HuH-7 (cell line): ENCODE measurements at places on chromosomes 11 and 22.

DNA sequence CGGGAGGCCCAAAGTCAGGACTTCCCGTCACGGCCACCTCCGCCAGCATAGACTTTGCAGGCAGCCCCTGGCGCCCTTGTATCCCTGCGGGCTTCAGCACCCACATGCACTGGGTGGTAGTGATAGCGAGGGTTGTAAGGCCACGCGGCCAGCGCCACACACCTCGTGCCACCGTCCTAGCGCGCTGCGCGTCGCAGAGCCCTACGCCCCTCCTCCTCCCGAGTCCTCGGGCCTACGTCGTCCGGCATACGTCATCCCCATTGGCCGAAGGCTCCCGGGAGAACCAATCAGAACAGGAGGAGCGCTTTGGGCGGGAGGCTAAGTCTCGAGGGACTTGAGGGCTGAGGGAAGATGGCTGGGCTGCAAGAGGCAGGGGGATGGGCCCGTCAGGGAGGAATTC is 1.3 kb upstream of the BTBD18 start:
- no peak for DNase-seq

DNA sequence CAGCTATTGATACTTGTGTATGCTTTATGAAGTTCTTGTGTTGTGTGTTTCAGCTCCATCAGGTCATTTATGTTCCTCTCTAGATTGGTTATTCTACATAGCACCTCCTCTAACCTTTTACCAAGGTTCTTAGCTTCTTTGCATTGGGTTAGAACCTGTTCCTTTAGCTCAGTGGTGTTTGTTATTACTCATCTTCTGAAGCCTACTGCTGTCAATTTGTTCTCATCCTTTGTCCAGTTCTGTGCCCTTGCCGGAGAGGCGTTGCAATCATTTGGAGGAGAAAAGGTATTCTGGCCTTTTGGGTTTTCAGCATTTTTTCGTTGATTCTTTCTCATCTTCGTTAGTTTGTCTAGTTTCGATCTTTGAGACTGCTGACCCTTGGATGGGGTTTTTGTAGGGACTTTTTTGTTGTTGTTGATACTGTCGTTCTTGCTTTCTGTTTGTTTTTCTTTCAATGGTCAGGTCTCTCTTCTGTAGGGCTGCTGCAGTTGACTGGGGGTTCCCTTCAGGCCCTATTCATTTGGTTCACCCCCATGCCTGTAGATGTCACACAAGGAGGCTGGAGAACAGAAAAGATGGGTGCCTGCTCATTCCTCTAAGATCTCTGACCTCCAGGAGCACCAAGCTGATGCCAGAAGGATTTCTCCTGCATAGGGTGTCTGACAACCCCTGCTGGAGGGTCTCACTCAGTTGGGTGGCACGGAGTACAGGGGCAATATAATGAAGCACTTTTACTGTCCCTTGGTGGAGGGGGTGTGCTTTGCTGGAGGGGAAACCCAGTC is 35.9 kb upstream of the MUC15 start:
- no peak for DNase-seq

- no peak for DNase-seq
Measured at GRCh38 chr11:45658292-45658991, 7.0 kb downstream of the CHST1 start.

- DNase-seq = no peak
Measured at GRCh38 chr11:32297611-32298011, 137.7 kb downstream of the WT1 start.

DNA sequence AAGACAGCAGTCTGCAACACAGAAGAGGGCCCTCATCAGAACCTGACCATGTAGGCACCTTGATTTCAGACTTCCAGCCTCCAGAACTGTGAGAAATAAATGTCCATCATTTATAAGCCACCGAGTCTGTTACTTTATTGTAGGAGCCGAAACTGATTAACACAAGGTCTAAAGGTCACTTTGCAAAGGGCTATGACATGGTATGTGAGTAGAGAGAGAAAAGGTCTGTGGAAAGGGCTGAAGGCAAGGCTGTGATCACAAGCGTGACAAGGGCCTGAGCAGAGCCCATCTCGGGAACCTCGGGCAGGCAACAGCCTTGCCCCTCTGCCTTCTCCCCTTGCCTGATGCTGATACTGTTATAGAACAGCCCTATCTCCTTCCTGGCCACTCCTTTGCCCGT is 73.4 kb upstream of the TEAD1 start:
- DNase-seq = peak; percentile 18

DNA sequence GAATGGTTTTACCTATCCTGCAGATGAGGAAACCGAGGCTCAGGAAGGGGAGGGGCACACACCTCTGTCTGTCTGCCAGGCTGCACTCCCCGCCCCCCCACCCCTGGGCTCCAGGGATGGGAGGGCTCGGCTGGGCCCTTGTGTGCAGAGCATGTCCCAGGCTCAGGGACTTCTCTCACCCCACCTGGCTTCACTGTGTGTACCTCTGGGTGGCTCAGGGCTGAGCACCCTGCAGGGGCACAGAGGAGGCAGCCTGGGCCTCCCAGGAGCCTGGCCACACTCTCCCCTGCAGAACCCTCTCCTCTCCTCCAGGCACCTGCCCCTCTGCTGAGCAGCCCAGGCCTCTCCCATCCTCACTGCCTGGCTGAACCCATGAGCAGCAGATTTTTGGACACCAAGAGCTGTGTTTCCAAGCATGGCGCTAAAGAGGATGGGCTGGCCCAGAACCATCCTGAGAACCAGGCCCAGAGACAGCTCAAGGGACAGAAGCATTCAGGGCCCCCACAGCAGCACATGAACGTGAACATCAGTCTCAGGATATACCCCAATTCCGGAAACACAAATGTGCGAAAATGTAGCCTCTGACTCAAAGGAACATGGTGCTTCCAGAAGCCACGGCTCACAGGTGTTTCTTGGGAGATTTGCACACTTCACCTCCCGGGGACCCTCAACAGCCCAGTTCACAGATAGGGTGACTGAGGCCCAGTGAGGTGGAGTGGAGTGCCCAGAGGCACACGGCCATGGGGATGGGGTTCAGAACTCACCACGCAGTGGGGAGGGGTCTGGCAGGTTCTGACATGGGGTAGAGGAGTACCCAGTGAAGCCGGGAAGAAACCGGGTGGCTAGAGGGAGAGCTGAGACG is 10.5 kb downstream of the EMID1 start:
- DNase-seq = no peak

DNA sequence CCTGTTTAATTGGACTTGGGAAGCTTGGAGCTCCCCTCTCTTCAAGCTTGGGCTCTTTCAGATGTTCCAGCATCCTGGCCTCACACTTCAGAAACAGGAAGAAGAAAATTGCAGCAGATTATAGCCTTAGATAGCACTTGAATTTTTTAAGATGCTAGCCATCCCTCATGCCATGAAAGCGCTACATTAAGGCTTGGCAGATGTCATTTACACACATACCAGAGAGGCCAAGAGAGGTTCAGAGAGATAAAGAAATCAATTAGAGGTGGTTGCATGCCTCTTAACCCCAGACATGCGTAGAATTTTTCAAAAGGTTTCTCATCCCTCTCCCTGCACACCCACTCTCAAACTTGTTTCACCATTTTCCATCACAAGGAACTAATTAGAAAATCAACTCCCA is 31.9 kb upstream of the DBX1 start:
- no peak for DNase-seq

- no peak for DNase-seq
Measured at GRCh38 chr22:26170795-26171580, 1.7 kb downstream of the SEZ6L start.

DNA sequence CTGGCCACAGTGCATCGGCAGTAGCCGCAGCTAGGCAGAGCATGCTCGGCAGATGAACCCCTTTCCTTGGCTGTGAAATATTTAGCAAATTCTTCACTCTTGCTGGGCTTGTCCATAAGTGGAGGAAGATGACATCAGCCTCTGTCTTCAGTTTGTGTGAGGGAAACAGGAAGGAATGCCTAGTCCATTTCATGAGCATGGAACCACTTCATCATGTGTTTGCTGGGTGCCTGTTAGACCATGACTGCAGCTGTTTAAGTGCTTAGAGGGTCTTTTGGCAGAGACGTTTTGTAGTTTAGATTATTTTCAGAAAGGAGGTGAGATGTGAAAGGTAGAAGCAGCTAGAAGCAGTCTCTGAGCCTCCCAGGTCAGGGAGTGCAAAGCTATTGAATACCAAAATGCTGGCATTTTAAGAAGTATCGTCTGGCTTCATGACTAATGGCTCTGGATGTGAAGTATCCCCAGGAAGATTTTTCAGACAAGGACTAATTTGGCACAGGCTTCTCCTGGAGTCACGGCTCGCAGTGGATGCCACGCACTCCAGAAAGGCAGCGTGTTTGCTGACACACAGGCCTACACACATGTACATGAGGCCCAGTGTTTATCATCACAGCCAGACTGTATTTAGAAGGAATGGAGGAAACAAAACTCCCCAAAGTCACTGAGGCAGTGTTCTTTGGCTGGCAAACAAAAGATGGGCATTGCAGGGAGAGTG is 43.1 kb upstream of the GRAMD1B start:
- DNase-seq = no peak

DNA sequence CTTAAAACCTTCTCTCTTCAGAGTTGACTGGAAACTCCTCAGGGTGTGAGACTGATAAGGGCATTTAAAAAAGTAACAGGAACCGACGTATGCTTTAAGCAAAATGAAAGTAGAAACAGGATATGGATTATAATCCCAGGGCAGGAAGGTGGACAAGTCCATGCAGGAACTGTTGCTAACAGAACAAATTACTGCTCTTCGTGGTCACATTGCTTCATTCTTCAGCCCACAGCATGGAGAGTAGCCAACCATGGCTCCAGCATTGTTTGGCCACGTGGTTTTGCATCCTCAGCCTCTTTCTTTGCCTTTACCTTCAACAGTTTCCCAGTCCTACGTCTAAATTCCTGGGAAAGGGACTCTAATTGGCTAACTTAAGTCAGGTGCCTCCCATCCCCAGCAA is 563.1 kb upstream of the ISX start:
- DNase-seq = no peak

DNA sequence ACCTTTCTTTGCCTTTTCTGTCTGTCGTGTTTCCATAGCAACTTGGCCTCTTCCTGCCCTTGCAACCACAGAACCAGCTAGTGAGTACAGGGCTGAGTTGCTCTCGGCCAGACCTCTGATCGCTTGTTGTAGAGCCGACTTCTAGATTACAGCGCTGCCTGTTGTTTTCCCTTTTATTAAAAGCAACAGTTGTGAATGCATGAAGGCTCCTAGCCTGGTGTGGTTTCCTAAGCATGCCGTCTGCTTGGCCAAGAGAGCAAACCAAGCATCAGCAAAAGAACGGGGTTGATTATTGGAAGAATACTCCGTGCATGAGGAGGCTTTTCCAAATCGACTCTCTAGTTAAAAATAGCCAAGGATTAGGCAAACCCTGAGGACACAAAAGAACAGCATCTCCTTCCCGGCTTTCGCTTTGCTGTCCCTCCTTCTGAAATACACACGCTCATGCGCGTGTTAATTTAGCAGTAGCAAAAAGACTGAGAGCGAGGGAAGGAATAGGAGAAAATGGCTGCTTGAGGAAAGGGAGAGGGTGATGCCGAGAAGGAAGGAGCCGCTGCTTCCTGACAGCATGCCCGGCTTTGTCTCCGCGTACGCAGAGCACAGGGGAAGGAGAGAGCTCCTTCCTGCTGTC is 71.5 kb upstream of the TTC12 start:
- DNase-seq = no peak

DNA sequence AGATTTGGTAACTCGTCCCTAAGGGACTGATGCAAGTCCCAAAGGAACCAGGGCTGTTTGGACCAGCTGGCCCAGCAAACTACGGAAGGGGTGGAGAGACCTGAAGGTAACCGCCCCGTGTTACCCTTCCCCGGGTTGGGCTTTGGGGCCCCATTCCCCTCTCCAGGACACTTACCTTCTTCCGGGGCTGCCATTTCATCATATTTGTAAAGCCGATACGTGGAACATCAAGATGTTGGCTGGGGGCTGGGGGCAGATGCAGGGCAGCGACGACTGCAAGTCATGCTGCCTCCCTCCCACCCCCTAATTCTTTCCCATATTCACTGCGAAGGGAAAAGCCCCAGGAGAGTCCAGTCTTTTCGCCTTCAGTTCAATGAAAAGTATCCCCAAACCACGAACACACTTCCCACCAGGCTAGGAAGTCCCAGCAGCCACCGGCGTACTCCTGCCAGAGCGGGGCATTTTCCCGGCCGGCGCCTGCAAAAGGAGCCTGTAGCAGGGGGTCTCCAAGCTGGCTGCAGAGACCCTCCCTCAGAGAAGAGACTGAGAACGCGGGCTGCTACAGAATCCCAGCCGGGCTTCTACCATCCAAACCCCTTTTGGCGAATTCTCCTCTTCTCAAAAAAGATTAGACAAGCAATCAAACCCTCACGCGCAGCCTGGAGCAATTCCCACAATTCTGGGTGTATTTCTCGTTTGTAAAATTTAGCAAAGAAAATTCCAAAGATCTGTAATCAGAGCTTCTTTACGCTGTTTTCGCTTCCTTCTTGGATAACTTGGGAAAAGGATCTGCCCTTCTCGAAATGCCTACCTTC is 236.7 kb downstream of the TTC28 start:
- DNase-seq = peak; percentile 52

- DNase-seq = no peak
Measured at GRCh38 chr11:71999362-71999761, 653 bp downstream of the IL18BP start.

GRCh38 chr22:17159504-17159951 is 451 bp upstream of the HDHD5 start:
- peak; percentile 48 for DNase-seq

- DNase-seq = no peak
Measured at GRCh38 chr11:11570823-11571222, 51.0 kb downstream of the GALNT18 start.

DNA sequence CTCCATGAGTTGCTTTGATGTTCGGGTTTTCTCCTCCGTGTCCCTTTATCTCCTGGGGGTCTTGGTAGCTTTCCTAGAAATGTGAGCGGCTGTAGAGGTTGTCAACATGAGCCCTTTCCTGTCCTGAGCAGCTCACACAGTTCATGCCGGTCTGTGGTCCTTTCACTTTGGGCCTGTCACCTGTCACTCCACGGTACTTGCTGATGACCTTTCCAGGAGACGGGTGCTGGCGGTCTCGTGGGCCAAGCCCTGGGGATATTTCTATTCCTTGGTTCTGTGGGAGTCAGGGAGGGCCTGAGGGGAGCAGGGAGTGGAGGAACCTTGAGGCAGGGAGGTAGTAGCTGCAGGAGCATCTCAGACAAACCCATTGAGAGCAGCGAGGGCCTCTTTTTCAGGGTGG is 20.9 kb upstream of the FGF4 start:
- DNase-seq = no peak

DNA sequence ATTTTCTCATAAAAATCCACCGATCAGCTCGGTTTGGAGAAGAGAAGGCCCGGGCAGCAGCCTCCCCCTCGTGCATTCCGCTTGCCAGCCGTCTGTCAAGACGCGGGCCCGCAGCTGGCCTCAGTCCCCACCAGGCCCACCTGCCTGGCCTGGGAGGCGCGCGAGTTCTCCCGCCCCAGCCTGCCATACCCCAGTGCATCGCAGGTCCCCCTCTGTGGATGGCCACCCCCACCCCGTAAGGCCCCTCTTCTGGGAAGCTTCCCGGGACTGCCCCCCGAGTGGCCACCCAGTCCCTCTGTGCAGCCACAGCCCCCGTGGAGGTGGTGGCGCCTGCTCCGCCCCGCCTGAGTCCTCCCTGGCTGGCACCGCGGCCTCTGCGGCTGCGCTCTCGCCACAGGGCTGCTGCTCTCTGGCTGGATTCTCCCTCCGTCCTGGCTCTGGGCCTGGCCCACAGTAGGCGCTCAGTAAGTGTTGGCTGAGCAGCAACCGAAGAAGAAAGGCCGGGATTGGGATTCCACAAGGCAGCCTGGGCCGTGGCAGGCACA is 74.0 kb upstream of the TCF20 start:
- no peak for DNase-seq
